Skin of body (tissue), 3 donors: ENCODE measurements at places on chromosomes 12 and 14. TPM values are rescaled to one million over a fixed set of nuclear protein-coding genes. Genes with fewer than 3 reads are reported as not detected.

DNA sequence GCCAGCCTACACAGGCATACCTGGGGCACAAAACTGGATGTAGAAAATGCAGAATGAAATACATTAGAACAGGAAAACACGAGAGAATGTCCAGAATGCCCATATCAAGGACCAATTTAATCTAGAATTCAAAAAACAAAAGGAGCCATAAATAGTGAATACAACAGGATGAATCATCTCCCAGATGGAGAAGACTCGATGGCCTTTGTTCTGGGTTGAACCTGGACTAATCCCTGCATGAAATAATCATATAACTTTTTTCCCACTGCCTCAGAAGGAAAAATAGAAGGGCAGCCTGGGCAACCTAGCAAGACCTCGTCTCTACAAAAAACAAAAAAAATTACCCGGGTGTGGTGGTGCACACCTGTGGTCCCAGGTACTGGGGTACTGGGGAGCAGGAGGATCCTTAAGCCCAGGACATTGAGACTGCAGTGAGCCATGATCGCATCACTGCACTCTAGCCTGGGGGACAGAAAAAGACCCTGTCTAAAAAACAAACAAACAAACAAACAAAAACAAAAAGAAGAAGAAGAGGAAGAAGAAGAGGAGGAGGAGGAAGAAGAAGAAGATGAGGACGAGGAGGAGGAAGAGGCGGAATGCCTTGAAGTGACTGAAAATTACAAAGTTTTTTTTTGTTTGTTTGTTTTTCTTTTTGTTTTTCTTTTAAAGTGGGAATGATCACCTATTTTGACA is 30.3 kb upstream of the NRDE2 start:
- DNase-seq: no peak

- no peak for DNase-seq
Observed at GRCh38 chr12:111112311-111113098, 192.1 kb upstream of the MYL2 start.

GRCh38 chr14:86782092-86782580 is 1210.8 kb downstream of the GALC start:
- DNase-seq: no peak

- no peak for DNase-seq
Observed at GRCh38 chr12:49428793-49429192, 61.5 kb downstream of the SPATS2 start.

GRCh38 chr14:51743588-51744000 is 91.9 kb downstream of the FRMD6 start:
- DNase-seq: no peak

DNA sequence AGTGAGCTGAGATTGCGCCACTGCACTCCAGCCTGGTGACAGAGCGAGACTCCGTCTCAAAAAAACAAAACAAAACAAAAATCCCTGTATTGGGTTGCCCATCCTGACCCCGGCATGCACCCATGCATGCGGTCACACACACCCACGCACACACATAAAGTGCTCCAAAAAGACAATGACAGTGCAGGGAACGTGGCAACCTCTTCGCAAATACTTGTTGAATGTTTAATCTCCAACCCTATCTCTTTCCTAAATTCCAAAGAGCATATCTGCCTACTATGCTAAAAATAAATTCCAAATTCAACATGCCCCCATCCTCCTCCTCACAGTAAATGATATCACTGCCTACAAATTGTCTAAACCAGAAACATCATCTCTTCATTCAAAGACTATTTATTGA is 13.5 kb downstream of the SLC7A7 start:
- no peak for DNase-seq

GRCh38 chr12:2666411-2666810 is 128.4 kb upstream of the FKBP4 start:
- no peak for DNase-seq

DNA sequence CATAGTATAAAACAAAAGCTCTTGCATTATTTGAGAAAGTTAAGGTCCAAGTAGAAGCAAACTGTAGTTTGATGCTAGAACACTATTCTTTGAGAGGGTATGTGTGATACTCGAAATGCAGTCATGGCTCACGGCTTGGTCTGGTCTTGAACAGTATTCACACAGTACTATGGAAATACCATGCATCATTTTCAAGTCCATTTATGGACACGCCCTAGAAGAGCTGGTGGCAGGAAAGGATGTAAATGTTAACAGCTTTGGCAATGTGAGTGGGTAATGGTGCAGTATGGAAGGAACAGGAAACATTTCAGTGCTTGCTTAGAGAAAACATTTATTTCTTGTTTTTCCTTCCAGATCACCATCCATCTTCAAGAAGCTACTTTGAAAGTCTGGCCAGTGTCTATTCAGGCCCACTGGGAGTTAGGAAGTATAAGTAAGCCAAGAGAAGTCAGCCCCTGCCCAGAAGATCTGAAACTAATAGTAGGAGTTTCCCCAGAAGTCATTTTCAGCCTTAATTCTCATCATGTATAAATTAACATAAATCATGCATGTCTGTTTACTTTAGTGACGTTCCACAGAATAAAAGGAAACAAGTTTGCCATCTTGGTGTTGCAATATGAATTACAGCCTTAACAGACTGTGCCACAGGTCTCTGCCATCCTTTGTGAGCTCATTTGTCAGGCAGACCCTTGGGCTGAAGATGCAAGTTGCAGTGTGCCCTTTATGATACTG is 5.7 kb upstream of the AKAP5 start:
- DNase-seq: no peak

DNA sequence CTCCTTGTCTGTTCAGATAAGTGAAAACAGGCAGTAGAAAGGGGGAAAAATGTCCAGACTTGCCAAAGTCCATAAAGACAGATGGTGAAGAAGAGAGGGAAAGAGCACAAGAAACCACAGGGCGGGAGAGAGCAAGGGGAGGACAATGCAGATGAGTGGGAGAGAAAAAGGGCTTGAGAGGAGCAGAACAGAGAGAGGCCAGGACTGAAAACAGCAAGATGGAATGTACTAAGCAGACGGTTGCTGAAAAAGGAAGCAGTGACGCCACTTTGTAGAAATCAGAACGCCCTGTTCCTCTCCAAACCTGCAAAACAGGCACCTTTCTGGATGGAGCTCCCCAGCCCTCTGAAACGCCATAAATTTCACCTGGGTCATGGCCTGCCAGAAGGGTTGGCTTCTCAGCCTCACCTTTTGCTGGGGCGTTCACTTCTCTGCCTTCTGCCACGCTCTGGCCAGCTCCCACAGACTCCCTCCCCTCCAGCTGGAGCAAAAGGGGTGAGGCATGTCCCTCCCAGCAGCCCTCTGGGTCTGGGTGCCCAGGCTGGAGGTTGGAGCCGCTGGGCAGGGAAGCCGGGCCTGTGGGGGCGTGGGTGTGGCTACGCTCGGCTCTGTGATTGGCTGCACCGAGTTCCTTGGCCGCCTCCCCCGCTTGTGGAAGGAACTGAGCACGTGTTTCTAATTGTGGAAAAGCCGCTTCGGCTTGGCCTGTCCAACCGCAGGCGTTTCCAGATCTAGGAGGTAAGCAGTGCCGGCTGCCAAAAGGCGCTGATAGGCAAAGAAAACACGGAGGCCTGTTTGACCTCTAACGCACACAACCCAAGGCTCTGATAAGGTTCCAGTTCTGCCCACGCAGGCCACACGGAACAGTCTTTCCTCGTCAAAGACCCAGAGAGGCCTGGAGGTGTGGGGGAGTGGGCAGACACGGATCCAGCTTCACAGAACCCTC is 29.3 kb downstream of the SLC7A8 start:
- peak; percentile 77 for DNase-seq

- DNase-seq: no peak
Observed at GRCh38 chr14:52061390-52061789, 7.5 kb downstream of the NID2 start.

DNA sequence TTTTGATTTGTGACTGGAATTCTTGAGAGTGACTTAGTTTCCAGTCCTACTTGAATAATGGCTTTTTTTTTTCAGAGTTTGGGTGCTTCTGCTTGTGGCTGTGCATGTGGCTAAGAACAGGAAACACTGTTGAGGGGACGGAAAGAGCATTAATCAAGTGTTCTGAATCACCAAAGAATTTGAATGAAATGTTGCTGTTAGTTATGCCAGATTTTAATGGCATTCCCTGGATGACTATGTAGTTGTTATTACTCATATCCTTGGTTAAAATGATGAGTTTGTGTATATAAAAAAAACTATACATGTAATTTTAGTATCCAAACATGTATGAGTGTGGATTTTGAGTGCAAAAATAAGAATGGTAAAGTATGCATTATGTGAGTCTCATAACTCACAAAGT is 347.9 kb downstream of the BCAT1 start:
- no peak for DNase-seq

GRCh38 chr12:47316609-47317049 is 236.9 kb upstream of the AMIGO2 start:
- DNase-seq: peak; percentile 69

DNA sequence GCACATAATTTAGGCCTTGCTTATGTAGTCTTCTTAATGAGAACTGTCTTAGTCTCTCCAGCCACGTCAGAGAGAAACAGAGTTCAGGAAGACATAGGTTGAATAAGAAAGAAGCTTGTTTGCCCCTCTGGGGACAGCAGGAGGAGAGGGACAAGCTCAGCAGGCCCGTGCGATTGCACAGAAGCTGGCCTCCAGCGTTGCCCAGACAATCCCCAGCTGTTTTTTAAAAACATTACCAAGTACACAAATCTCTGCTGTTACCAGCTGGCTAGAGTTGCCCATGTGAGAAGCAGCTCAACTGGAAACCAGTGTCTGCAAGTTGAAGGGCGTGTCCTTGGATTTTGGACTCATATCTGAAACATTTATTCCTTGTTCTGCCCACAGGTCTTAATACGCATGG is 232.6 kb downstream of the EFCAB11 start:
- DNase-seq: no peak

The ZFHX2 gene
- 0.39 TPM for total RNA-seq

The AICDA gene
- total RNA-seq: 0.20 TPM

The NXPH4 gene
- total RNA-seq: 6.6 TPM

The TSPAN19 gene
- not detected for total RNA-seq

The LALBA gene
- not detected for total RNA-seq

The RERG gene
- 18.6 TPM for total RNA-seq

The EFS gene
- total RNA-seq: 24.1 TPM

The EFCAB11 gene
- total RNA-seq: 5.6 TPM
